ENCODE measurements at places on chromosomes 2 and 18.

DNA sequence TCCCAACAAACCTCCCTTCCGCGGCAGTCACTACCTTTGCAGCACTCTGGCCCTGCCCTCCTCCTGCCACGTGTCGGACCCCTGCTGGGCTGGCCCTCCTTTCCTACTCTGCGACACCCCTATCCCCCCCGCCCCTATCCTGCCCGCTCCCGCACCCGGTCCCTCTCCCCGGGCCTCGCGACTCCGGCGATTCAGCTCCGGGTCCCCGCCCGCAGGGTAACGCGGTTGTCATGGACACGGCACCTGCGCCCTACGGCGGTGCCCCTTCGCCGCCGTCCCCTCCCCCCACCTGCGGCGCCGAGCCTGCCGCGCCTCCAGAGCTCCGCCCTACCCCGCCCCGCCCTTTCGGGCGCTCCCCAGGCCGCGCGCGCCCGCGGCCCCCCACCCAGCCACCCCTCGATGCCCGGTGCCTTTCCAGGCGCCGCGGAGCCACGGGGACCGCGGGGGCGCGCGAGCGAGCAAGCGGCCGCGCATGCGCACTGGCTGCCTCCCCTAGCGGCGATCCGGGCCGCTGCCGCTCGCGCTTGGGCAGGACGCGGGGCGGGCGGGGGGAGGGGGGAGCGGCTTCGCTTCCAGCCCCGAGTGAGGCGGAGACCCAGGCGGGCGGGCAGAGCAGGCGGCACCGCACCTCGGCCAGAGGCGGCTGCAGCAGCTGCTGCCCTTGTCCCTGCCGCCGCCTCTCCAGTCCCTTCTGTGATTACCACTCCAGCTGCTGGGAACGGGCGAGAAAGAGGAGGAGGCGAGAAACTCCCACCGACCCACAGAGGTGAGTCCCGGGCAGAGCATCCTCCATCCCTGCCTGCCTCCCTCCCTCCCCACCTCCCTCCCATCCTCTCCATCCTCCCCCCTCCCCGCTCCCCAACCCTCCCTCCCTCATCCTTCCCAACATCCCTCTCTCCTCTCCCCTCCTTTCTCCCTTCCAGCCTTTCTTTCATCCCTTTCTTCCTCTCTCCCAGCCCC, at the start of gene CTNNA2:
CTNNA2 (plus strand) TSS at position 610 of the 960 bp plus-strand sequence.
- no peak for DNase-seq

DNA sequence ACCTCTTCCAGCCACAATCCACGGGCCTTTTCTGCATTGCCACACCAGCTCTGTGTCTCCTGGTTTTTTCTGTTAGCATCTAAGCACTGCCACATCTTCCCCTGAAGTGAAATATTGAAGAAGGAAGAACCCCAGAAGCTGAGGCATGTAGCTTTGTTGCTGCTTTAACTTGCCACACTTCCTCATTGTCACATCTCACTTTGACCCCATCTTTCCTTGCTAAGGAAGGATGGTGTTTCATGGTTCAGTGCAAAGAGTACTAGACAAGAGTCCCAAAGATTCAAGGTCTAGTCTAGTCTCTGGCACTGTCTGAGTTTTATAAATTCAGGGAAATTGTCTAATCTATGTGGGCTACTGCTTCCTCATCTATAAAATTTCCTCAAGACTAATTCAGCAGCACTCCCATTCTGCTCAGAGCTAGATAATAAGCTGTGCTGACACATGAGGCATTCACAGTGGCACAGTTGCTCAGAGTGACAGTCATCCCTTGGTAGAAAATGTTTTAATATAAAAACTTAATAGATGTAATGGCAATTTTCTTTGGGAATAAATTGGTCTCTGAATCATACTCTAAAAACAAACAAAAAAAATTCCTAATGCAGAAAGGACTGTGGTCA, 483.0 kb upstream of the ID2 start:
- DNase-seq: no peak

DNA sequence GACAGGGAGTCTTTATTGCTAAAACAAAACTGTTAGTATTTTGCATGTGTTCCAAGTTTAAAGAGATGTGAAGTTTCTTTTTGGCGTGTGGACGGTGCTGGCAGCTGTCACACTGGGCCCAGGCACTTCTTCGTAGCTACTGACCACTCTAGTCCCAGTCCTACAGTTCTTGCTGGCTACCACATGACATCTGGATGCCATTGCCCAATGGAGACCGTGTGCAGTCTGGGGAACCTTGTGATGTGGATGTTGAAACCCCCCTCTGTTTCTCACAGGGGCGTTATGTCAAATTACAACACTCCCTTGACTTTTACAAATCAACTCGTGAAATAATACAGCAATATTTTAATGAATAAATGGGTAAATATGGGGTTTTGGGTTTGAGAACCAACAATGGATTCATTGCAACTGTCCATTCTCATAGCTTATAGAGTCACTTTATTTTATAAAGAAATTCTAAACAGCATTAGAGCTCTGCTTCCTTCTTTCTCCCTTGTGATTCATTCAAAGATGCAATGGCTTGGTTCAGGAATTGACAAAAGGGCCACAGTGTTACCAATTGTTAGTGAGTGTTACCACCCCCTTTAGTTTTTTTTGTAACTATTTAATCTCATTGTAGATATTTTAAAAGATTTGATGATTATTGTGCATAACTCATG, 1.2 kb downstream of the GPD2 start:
- DNase-seq: no peak

DNA sequence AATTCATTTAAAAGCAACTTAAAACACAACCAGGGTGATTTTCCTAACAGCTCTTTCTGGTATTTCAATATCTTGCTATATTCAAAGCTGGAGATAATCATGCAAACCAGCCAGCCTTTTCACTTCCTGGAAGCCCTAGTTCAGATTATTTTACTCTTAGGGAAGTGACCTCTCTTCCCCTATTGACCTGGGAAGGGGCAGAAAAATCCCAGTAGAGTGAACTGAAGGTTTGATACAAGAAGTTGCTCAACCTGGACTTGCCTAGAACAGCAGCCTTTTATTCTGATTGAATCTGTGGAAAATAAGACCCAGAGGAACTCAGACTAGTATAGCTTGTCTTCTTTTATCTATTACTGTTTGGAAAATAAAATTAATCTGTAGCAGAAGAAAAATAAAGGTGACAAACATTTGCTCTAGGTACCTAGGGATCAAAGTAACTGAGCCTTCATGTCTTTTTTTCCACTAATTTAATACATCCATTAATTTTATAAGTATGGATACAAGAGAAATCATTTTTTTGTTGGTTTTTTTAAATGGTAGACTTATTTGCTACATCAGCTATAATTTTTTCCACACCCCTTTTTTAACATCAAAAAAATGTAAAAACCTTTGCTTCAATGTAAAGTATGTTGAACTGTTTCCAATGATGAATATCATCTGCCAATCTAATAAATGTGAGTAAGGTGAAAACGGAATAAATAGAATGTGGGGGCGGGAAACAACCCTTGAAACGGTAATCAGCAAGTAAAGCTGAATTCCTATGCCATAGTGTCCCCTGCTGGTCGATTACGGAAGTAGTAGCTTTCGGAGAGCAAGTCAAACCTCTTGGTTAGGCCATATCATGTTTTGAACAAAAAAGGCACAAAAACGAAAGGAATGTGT, 629.9 kb downstream of the NRXN1 start:
- no peak for DNase-seq

DNA sequence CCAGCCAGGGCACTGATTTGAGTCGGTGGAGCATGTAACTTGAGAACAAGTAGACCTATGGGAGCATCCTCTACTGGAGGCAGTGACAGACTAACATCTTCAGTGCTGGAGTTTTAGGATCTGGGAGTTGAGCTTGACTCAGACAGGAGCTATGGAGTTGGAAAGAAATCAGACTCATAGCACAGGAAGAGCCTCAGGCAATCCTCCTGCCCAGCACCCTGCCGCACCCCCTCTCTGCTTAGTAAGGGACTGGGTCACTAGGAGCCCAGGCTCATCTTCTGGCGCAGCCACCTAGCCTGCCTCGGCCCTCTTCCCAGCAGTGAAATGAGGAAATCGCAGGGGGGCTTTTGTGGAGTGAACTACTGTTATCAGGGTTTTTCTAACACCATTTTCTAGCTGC, 3.6 kb downstream of the ARID5A start:
- DNase-seq: no peak

GRCh38 chr2:189171956-189172609, 7.5 kb downstream of the COL5A2 start:
- no peak for DNase-seq

DNA sequence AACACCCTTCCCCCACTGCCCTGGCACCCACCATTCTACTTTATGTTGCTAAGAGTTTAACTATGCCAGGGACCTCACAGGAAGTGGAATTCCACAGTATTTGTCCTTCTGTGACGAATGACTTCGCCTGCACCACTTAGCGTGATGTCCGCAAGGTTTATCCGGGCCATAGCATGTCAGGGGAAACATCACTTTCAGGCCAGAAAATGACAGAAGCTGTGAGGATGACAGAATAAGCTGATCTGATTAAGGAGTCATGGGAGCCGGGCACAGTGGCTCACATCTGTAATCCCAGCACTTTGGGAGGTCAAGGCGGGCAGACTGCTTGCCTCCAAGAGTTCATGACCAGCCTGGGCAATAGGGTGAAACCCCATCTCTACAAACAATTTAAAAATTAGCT, 248.8 kb downstream of the EIPR1 start:
- no peak for DNase-seq

DNA sequence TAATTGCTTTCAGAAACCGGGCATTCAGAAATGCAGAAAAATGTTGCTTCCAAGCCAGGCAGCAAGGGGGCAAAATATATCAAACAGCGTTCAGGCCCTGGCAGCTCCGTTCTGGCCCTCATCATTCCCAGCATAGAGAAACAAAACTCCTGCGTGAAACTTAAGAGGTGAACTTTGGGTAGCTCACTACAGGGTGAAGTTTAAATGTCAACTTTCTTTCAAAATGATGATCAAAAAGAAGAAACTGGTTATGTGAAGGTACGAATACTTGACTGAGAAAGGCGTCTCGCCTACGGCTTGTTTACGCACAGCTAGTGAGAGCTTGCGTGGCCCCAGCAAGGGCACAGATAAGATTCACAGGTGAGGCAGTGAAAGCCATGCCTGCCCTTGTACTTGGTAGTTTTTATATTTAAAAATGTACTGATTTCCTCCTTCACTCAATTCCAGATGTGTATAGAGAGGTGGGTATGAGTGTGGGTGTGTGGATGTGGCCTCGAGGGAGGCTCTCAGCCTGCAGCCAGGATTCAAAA, 127.5 kb downstream of the NFATC1 start:
- no peak for DNase-seq

DNA sequence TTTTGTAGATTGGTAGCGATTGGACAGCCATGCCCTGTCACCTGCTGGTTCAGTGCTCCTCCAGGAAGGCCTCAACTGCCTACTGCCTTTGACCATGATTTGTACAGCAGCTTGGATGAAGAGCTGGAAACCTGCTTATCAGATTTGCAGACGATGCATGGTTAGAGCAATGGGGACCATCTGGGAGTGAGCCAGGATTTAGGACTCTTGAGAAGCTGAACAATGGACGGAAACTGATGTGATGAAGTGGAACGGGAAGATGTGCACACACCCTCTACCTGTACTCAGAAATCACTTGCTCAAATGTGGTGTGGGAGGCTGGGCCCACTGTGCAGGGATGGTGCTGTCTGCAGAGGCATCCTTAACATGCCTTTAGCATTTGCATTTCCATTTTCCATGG, 57.2 kb downstream of the NCK2 start:
- DNase-seq: no peak

- DNase-seq: no peak
These were observed 146.6 kb downstream of the ZNF516 start for GRCh38 chr18:76348267-76349066.

- no peak for DNase-seq
These were observed 458.6 kb upstream of the FSIP2 start for GRCh38 chr2:185279999-185280398.

- no peak for DNase-seq
These were observed 115.9 kb downstream of the SH3RF3 start for GRCh38 chr2:109244750-109245382.

- no peak for DNase-seq
These were observed 85.3 kb downstream of the METTL4 start for GRCh38 chr18:2485983-2486382.

GRCh38 chr2:198913394-198914152, 544.2 kb downstream of the SATB2 start:
- DNase-seq: no peak

- DNase-seq: no peak
These were observed 290.0 kb upstream of the CXCR4 start for GRCh38 chr2:136407952-136408318.

- DNase-seq: no peak
These were observed 841.0 kb upstream of the PIK3C3 start for GRCh38 chr18:41113885-41114482.

DNA sequence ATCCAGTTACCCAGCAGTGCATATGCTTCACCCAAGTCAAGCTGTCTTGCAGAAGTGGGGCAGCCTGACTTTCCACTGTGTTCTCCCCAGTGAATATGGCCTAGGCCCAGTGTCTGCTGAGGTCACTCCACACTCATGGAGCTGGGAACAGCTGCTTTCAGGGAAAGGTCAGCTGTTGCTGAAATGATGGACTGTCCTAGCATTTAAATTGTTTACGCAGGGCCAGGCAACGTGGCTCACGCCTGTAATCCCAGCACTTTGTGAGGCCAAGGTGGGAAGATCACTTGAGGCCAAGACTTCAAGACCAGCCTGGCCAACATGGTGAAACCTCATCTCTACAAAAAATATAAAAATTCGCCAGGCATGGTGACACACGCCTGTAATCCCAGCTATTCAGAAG, 86.5 kb downstream of the LIPG start:
- DNase-seq: no peak

- no peak for DNase-seq
These were observed 678.0 kb downstream of the RNF144A start for GRCh38 chr2:7595206-7595605.

GRCh38 chr2:73937899-73938298, 11.2 kb downstream of the DGUOK start:
- no peak for DNase-seq

DNA sequence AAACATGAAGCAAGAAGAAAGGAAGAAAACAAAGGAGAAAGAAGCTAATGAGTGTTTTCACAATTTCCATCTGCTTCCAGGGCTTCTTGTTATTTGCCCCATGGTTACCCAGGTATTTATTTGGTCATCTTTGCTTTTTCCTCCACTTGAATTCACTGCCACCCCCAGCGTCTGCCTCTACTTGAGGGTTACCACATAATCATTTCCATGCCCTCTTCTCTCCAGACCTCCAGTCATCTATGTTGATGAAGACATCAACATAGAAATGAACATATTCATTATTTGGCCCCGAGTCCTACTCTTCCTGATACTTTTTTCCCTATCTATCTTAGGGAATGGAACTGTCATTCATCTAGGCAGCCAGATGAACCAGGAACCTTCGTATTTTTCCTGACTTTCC, 133.6 kb upstream of the CAVIN2 start:
- no peak for DNase-seq

- DNase-seq: no peak
These were observed 104.5 kb upstream of the TAF1B start for GRCh38 chr2:9738535-9739496.

DNA sequence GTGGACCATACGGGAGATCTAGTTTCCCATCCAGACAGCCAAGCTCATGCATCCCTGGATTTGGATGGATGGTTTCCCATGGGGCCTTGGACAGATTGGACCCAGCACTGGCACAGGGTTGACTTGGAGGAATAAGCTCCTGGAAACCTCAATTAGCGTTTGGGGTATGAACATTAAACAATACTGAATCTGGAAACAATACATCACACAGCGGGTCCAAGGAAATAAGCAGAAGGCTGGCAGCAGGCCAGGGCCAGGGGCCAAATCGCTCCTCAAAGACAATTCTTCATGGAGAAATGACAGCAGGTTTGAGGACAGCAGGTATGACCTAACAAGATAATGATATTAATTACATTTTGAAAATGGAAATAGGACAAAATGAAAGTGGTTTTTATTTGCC, 540.6 kb downstream of the RIT2 start:
- DNase-seq: no peak

Data from stimulated activated CD8-positive, alpha-beta memory T cell treated with anti-CD3 and anti-CD28 coated beads, Interleukin-4, amount 100 ng/mL, for 1 hour (primary cell).